GM04503 (cell line): ENCODE measurements at places on chromosomes 6 and 20.

DNA sequence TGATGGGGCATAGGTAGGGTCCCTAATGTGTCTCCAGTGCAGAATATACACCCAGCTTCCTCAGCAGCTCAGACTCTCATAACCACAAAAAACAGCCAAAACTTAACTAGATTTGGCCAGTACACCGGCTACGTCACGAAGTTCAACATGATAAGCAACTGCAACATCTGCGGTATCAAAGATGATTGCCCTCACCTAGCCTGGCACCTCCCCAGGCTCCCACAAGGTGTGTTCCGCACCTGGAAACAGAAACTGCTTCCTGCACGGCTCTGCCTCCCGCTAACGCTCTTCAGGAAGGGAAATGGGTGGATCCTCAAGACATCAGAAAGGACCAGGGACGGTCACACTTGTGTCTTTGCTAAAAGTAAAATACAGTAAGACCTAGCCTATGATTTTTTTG is 9.5 kb downstream of the TXNDC5 start:
- no peak for DNase-seq

DNA sequence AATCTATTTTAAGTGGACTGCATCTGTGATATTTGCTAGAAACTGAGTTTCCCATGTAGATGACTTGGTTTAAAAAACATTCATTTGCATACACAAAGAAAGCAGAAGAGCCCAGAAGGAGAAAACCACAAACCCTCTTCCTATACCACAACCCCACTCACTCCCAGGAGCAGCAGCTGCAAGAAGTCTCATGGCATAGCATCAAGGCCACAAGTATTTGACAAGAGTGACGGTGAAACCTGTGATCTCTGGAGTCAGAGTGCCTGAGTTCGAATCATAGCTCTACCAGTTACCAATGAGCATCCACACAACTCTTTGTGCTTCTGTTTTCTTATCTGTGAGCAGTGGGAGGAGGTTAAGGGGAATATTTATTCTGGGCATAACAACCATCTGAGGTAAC is 44.7 kb upstream of the SIRPG start:
- no peak for DNase-seq

- DNase-seq = no peak
Measured at GRCh38 chr6:6509284-6509683, 79.2 kb upstream of the LY86 start.

DNA sequence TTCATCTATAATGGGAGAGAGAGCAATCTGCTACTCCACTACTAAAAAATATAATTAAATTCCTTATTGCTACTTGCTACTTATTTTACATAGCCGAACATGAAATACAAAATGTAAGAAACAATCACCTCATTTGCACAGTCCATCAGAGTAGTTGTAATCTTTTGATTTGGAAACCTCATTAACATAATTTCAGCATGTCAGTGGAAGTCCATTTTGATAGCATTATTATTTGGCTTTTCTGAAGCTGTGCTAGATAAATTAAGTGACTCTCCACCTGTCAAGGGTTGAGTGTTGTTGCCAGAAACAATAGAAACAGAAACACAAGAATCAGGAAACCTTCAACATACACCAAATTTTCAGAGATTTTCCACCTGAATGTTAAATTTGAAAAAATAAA is 250.0 kb downstream of the RFPL4B start:
- DNase-seq = no peak

DNA sequence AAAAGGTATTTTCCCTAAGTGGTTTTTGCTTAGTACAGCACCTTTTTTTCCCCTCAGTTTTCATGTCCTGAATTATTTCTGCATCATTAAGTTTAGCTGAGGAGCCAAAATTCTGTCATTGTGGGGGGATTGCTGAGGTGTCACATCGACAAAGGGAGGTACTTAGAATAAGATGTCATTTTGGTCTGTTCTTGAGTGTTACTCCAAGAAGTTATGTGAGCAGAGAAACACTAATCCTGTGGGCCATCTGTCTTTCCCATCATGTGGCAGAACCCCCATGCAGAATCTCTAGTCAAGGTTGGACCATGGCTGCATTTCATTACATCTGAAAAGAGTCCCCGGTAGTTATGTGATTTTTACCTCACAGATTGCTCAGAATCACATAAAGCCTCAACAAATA is 167.8 kb upstream of the CENPW start:
- DNase-seq = no peak

GRCh38 chr20:49666911-49667310 is 46.8 kb downstream of the B4GALT5 start:
- DNase-seq = no peak

- DNase-seq = no peak
Measured at GRCh38 chr6:63565058-63565726, 7.1 kb upstream of the LOC128125822 start.

GRCh38 chr6:1739220-1739619 is 129.5 kb downstream of the FOXC1 start:
- DNase-seq = no peak

DNA sequence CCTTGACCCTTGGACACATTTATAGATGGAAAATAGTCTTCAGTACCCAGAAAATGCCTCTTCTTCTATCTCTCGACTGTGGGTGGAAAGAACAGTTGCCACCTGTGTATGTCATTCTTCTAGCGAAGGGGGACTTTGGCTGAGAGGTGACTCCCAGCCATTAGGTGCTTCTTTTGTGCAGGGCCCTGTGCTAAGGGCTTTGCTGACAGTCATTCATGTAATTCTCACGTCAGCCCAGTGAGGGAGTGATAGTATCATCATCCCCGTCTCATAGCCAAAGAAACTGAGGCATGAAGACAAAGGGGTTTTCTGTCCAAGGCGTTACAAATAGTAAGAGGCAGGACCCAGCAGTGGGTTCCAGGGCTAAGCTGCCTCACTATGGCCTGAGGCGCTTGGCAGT is 160.8 kb downstream of the SCML4 start:
- DNase-seq = no peak

GRCh38 chr6:135932651-135933050 is 81.2 kb downstream of the PDE7B start:
- no peak for DNase-seq

DNA sequence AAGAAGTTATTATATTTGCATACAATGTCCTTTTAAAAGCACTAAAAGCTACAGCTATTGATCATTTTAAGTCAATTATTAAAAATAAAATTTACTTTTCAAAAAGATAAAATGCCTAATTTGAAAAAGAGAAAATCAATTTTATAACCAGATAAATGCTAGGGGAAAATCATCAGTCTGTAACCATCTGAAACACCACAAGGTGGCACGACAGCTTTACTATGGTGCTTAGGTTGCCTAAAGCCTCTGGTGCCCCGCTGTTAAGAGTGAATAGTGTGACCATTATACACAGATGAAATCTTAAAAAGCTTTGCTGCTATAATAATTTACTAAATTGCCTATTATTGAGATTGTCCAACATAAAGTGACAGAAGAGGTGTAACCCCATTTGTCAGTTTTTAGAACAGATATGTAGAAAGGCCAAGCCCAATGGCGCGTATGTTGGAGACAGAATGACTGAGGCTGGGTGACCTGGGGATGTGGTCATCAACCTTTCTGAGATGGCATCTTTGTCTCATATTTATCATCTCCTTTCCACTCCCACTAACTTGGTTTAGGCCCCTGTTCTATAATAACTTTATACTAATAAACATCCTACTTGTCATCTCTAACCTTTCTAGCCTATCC is 100.8 kb downstream of the MOXD1 start:
- DNase-seq = no peak

- DNase-seq = no peak
Measured at GRCh38 chr6:47091886-47092668, 49.9 kb upstream of the ADGRF1 start.

DNA sequence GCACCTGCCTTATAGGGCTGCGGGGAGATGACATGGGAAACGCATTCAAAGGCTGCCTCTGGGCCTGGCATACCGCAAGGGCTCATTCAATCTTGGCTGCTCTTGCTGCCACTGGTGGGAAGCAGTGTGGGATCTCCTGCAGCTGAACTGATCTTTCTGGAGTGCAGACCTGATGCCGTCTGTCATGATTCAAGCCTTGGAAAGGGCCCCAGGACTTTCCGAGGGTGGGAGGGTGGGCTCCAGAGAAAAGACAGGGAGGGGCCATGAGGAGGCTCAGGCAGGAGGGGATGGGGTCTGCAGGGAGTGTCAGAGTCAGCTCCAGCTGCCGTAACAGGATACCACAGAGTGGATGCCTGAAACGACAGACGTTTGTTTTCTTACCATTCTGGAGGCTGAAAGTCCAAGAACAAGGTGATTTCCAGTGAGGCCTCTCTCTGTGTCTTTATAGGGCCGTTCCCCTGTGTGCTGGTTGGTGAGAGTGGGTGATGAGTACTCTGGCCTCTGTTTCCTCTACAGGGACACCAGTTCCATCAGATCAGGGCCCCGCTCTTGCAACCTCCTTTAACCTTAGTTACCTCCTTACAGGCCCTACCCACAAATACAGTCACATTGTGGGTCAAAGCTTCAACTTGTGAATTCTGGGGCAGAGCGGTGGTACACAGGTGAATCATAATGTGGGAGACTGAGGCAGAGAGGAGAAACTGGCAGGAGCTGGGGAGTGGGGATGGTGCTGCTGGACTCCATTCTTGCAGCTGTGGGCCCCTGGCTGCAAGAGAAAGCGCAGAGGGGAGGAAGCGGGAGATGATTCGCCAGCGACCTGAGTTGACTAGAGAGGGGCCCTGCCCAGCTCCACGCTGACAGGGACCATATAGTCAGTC is 148.4 kb downstream of the SYCP2 start:
- no peak for DNase-seq
